ENCODE measurements at places on chromosomes 1 and 21.

DNA sequence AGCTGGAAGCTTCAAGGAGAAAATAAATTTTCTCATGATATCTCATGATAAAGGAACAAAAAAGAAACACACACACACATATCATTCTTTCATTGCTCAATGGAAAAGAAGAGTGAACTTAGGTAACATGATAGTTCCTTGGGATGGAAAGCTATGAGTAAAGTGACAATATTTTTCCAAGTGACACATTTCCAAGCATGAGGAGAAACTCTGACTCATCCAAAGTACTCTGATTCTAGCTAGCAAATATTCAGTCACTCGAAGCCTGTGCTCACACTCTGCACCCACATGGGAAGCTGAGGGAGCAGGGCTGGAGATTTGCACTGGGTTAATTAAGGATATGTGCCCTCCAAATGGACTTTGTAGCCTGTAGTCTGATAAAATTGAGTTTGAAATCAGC, 222.4 kb downstream of the LRRC40 start:
- H3K27me3 ChIP-seq: no peaks in the 10 kb centered on the region
- DNase-seq: no peak
- H3K27ac ChIP-seq: no peak overlapping the region
- H3K4me1 ChIP-seq: no peaks in the 10 kb centered on the region
- no peak overlapping the region for H3K4me3 ChIP-seq

- H3K4me1 ChIP-seq: no peaks in the 10 kb centered on the region
- H3K36me3 ChIP-seq: no peaks in the 10 kb centered on the region
- H3K27me3 ChIP-seq: no peaks in the 10 kb centered on the region
- H3K27ac ChIP-seq: no peak overlapping the region
- no peak for DNase-seq
Measured at GRCh38 chr1:98429965-98430443, 231.5 kb upstream of the SNX7 start.

DNA sequence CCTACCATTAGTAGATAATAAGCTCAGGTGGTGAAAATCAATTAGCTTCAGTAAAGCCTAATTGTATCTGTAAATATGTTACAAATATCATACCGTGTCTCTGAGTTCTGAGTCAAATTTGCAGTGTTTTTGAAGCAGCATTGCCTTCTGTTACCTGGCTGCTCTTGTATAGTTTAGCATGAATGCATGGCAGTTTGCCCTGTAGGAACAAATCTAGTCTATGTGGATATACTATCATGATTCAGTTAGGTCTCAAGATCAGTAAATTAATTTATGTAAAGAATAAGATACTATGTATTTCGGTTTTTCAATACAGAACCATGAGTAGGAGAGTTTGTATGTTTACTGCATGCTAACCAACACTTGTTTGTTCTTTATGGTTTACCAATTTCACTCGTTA, 240.6 kb upstream of the C1orf105 start:
- peaks cover 2% of the 10 kb centered on the region for H3K36me3 ChIP-seq
- no peak overlapping the region for H3K27ac ChIP-seq
- no peaks in the 10 kb centered on the region for H3K27me3 ChIP-seq

GRCh38 chr1:226697929-226698544, 41.0 kb downstream of the ITPKB start:
- peak overlapping the region; percentile 19 for H3K4me3 ChIP-seq
- peak overlapping the region; percentile 94 for H3K27ac ChIP-seq
- H3K36me3 ChIP-seq: peaks cover 40% of the 10 kb centered on the region
- no peak for DNase-seq
